Activated CD8-positive, alpha-beta T cell treated with anti-CD3 and anti-CD28 coated beads for 36 hours (primary cell): ENCODE measurements at places on chromosomes 5 and 9.

DNA sequence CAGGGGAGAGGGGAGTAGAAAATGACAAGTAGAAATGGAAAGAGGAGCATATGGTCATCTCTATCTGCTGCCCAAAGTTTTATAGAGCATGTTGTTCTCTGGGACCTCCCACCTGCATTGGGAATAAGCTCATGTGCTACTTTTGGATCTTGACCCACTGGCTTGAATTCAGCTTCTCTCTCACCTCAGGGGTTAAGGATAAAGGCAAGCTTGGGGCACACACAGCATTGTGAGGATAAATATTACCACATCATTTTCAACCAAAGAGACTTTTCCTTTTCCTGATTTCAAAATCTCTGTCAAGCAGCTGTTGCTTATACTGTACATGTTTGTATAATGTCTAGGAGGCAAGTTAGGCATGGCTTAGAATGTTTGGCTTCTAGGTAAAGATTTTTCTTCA lies 16.6 kb downstream of the ATP10B start:
- no peak for DNase-seq

- DNase-seq: no peak
Observed at GRCh38 chr5:113526421-113526820, 12.9 kb downstream of the YTHDC2 start.

GRCh38 chr9:135555203-135555602 lies 6.4 kb upstream of the PAEP start:
- no peak for DNase-seq

DNA sequence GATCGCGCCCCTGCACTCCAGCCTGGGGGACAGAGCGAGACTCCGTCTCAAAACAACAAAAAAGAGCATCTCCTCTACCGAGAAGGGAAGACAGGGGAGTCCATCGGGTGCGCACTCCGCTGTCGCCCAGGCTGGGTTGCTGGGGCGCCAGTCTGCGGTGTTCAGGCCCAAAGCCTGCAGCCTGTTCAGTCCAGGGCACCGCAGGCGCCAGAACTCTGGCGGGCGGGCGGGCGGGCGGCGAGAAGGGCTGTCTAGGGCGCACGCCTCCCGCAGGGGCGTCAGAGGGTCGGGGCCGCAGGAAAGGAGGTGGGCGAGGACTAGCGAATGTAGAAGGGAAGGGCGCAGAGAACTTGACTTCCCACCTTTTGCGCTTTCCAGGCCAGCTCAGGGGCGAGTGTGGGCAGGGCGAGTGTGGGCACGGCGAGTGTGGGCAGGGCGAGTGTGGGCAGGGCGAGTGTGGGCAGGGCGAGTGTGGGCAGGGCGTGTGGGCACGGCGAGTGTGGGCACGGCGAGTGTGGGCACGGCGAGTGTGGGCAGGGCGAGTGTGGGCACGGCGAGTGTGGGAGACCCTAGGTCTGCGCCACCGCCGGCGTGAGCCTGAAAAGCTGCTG lies 10.5 kb downstream of the PROP1 start:
- no peak for DNase-seq

- no peak for DNase-seq
Observed at GRCh38 chr9:83166372-83166771, 103.4 kb upstream of the RASEF start.
